RWPE1 (cell line): ENCODE measurements at places on chromosomes 2 and 18.
A peak's percentile ranks its signal among the peaks of the same experiment; 100 is the strongest.

DNA sequence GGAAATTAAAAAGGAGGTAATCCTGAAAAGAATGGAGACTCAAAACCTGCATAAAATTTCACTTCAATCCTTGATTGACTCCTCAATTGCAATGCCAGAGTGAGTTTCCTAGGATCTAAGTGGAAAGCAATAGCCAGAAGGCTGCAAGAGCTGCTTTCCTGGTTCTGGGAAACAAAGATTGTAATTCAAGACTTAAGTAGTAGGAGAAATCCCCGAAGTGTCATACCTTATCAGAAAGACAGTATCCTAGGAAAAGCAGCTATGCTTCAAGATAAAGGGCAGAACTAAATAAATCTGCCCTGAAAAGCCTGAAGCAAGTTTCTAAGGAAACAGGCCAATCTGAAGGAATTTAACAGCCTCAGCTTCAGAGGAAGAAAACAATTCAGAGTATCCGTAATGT is 390.2 kb downstream of the DSC3 start:
- DNase-seq = no peak

GRCh38 chr2:181430406-181431118 is 26.6 kb upstream of the ITGA4 start:
- no peak for DNase-seq

- DNase-seq = no peak
Observed at GRCh38 chr18:13227910-13228309, 9.3 kb downstream of the LDLRAD4 start.

- no peak for DNase-seq
Observed at GRCh38 chr18:33838054-33838453, 260.0 kb downstream of the ASXL3 start.

- no peak for DNase-seq
Observed at GRCh38 chr18:28816155-28816554, 639.2 kb upstream of the CDH2 start.

DNA sequence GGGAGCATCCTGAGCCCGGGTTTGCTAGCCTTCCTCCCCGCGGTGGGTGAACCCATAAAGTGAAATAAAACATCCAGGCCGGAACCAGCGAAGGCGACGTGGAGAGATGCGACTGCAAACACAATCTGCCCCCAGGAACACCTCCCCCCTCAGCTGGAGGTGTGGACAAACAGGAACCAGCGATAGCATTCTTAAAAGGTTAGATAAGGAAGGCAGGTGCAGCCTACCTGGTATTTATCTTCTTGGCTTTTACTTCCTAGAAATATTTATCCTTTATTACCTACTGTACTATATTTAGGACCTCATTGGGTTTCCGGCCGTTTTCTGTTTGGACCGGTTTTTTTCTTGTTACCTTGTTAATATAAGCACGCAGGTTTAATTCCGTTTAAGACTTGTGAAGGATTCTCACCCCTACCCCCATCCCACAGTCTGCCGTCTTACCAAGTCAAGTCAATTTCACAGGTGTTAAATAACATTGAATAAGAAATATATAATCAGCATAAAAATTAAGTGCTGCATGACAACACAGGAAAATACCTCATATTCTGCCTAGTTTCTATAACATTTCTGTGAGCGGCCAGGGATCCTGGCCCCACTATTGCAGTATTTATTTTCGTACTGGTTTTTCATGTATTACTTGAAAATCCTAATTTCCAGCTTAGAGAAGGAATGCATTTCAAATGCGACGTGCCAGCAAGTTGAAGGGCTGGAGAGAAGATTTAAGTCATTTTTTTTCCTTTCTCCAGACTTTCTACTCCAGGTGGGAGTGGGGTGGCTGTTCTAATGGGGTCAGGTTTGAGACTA is 224.0 kb upstream of the ID2 start:
- no peak for DNase-seq

DNA sequence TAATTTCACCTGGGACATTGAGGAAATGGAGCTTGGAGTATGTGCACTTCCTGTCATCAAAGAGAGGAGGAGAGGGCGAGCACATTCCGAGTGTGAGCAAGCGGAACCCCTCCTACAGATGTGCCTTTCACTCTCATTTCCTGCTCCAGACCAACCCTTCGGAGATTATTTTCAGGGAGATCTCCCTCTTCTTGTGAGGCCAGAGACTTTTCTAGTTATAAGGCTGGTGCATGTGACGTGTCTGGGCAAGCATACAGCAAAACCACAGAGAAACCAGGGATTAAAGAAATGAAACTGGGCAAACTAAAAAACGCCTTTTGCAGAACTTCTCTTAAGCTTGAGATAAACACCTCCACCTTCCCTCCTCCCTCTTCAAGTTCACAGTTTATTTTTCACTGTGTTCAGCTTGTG is 409.2 kb upstream of the TCF4 start:
- DNase-seq = peak; percentile 5

DNA sequence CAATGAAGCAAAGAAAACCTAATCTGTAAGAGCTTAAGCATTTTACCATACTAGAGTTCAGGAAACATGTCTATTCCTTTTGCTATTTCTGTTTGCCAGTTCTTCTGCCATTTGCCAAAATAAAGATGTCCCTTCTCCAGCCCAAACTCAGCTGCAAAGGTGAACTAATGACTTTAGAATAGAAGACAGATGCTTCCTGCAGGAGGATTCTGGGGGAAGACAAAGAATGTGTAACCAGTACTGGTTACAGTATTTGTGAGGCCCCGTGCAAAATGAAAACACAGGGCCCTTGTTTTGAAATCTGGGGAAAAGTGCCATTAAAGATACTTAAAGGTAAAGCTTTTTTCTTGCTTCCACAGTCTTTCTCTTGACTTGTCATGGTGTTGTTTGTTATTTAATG is 34.3 kb upstream of the MTX2 start:
- DNase-seq = no peak

DNA sequence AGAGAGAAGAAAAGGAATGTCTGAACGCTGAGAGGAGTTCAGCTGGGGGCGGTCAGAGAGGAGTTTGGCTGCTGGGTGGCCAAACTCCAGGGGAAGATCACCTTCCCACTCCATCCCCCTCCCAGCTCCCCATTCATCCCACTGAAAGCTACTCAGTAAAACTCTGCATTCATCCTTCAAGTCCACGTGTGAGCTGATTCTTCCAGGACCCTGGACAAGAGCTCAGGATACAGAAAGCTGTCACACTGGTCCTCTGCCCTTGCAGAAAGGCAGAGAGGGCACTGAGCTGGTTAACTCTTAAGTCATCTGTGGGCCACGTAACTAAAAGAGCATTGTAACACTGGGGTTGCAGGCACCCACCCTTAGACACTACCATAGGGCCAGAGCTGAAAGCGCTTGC is 132.1 kb upstream of the ARL4C start:
- DNase-seq = no peak

DNA sequence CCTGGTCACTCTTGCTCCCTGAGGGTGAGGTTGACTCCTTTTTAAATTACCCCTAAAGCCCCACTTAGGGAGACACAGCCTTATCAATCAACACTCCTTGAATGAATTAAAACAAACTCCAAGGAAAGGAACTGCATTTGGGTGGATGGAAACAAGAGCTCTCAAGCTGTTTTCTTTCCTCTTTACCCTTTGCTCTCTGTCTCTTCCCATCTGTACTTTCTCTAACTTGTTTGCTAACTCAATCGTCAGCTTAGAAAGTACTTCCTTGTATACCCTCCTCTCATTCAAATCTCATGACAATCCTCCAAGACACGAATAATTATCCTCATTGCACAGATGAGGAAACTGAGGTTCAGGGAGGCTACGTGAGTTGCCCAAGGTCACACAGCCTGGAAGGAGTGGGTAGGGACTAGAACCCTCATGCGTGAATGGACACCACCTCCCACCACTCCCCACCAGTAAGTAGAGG is 32.7 kb downstream of the ZFP36L2 start:
- no peak for DNase-seq

- no peak for DNase-seq
Observed at GRCh38 chr2:179606141-179606540, 255.3 kb downstream of the ZNF385B start.

DNA sequence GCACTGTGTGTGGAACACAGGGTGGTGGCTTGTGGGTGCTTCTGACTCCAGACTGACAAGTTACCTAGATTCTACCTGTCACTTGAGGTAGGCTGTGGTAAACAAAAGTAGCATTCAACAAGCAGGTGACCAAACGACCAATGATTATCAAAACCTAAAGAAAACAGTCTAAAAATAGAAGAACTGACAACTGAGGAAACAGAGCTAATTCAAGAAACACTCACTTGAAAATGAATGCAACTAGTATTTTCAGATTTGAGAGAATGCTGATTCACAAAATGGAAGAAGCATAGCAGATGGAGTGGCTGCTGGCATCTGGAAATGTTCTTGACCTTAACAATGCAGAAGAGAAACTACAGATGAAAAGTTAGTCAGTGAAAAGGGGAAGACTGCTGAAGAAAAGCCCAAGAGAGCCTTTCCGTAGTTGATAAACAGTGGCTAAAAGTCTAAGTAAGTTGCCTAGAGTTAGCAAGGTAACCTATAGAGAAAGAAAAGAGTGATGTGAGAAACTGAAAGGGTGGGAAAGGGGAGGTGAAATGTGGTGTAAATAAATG is 170.4 kb downstream of the NCK2 start:
- no peak for DNase-seq

- no peak for DNase-seq
Observed at GRCh38 chr2:23947350-23947749, 7.1 kb downstream of the UBXN2A start.
